ENCODE measurements at places on chromosomes 6 and 20. TPM values are rescaled to one million over a fixed set of nuclear protein-coding genes. Genes with fewer than 3 reads are reported as not detected.

IMPG1 gene
- not detected for total RNA-seq

ARMH2 gene
- not detected for total RNA-seq

RAMACL gene
- 0.38 TPM for total RNA-seq

SNTA1 gene
- 14.4 TPM for total RNA-seq

TOMM6 gene
- 147 TPM for total RNA-seq

C6orf132 gene
- total RNA-seq = 1.2 TPM

SLCO4A1 gene
- total RNA-seq = 0.56 TPM

PREX1 gene
- 39.7 TPM for total RNA-seq

HSPA1A gene
- 192 TPM for total RNA-seq

RHAG gene
- total RNA-seq = not detected

SGK2 gene
- total RNA-seq = 0.28 TPM

TRIM31 gene
- total RNA-seq = not detected

C20orf202 gene
- not detected for total RNA-seq

SLC35F1 gene
- total RNA-seq = not detected

ERMARD gene
- 15.5 TPM for total RNA-seq

CTAGE9 gene
- not detected for total RNA-seq

CASS4 gene
- total RNA-seq = 0.28 TPM

THBS2 gene
- total RNA-seq = 629 TPM

MATN4 gene
- not detected for total RNA-seq

NHSL1 gene
- 9.2 TPM for total RNA-seq

GTSF1L gene
- not detected for total RNA-seq

FAM50B gene
- 10.4 TPM for total RNA-seq

FGD2 gene
- not detected for total RNA-seq

HTR1B gene
- under 0.01 TPM for total RNA-seq

HLA-DPB1 gene
- 26.8 TPM for total RNA-seq

RAET1E gene
- not detected for total RNA-seq

C6orf58 gene
- 0.19 TPM for total RNA-seq

PHACTR1 gene
- 0.19 TPM for total RNA-seq

QRSL1 gene
- total RNA-seq = 11.3 TPM

RCAN2 gene
- total RNA-seq = 0.85 TPM

LY86 gene
- not detected for total RNA-seq

SLC12A5 gene
- total RNA-seq = not detected

SPATA2 gene
- 1.7 TPM for total RNA-seq

NFS1 gene
- 28.0 TPM for total RNA-seq

SIRPD gene
- total RNA-seq = not detected

BPIFB4 gene
- total RNA-seq = not detected

GSTA2 gene
- total RNA-seq = not detected

GMPR gene
- 8.1 TPM for total RNA-seq

RPP40 gene
- 14.0 TPM for total RNA-seq

ENPP4 gene
- total RNA-seq = 0.77 TPM

MYCT1 gene
- total RNA-seq = 22.2 TPM

CYP24A1 gene
- 0.96 TPM for total RNA-seq

SLC44A4 gene
- not detected for total RNA-seq

PKIB gene
- 1.2 TPM for total RNA-seq

ALDH8A1 gene
- 0.85 TPM for total RNA-seq

SIRPB1 gene
- 2.5 TPM for total RNA-seq

PHACTR3 gene
- total RNA-seq = not detected

SCGN gene
- total RNA-seq = not detected

HEY2 gene
- total RNA-seq = 0.28 TPM

PLCB1 gene
- total RNA-seq = 23.4 TPM

HLA-G gene
- not detected for total RNA-seq
